ENCODE measurements at places on chromosomes 7 and 10. TPM values are rescaled to one million over a fixed set of nuclear protein-coding genes. Genes with fewer than 3 reads are reported as not detected.
A peak's percentile ranks its signal among the peaks of the same experiment; 100 is the strongest.

PTPRN2 gene
- total RNA-seq, result not detected

- DNase-seq, result no peak
Observed at GRCh38 chr7:150924369-150924781, 53.7 kb downstream of the KCNH2 start.

HMX3 gene
- total RNA-seq, result 0.32 TPM

- peak; percentile 58 for DNase-seq
Observed at GRCh38 chr10:71848325-71849275, 2.5 kb downstream of the PSAP start.

ZNF804B gene
- not detected for total RNA-seq

- DNase-seq, result peak; percentile 68
Observed at GRCh38 chr10:58152673-58153263, 114.9 kb downstream of the IPMK start.

TMEM254 gene
- 25.3 TPM for total RNA-seq

DNA sequence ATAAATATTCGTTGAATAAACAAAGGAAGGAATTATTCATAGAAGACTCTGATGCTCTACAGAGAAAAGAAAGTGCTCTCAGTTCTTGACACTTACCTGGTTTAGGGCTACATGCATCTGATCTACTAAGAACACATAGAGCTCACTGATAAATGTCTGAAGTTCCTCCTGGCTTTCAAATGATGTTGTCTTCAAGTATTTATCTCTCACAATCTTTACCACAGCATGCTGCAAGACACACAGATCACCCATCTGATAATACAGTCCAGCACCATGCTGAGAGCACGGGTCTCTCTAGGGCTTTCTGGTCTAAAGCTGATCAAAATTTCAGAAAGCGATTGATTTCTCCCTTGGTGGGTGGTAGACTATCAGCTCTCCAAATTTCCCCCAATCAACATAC, 44.5 kb upstream of the MRPS16 start:
- no peak for DNase-seq

- no peak for DNase-seq
Observed at GRCh38 chr7:21580073-21580521, 37.3 kb downstream of the DNAH11 start.

FKBP6 gene
- not detected for total RNA-seq

DNA sequence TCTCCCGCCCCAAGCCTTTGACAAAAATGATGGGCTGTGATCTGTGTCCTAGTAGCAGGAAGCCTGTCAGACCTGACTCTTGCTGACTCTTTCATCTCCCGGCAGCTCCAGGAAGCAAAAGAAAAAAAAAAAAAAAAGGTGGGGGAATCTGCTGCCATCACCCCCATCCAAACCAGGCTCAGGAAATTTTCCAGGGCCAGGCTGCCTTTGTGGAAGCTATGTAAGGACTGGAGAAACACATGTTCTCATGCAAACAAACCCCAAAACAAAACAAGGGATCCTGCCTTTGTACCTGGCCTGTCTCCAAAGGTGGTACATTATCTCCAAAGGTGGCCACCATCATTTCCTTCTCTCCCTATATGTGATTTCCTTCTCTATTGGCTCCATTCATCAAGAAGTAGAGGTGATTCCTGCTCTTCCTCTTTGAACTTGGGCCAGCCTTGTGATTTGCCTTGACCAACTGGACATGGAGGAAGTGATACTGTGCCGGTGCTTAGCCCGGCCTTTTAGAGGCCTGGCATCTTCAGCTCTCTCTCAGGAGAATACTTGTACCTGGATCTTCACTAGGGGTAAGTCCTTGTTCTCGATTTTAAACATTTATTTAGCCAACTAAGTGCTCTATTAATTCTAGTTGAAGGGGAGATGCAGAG, 192.2 kb upstream of the SVIL start:
- DNase-seq, result no peak

- no peak for DNase-seq
Observed at GRCh38 chr10:23197416-23197861, 5.3 kb downstream of the PTF1A start.

FLNC gene
- total RNA-seq, result 0.11 TPM

GRCh38 chr7:152489044-152489443, 53.2 kb upstream of the KMT2C start:
- DNase-seq, result no peak

DNA sequence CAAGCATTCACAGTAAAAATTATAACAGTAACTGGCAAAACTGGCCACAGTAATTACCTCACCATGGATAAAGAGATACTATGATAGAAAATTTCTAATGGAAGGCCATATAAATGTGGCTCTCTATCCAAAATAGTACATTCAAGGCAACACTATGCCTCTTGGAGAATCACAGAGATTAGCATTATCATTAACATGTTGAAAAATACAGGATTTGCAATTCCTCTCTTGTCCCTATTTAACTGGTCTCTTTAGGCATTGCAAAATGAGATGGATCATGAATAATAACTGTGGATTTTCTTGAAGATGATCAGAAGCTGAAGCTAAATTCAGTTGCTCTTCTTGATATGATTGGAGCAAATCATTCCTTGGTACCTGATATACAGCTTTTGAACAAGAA, 100.8 kb upstream of the HGF start:
- no peak for DNase-seq

ZNF92 gene
- total RNA-seq, result 19.1 TPM

GRCh38 chr10:78288663-78289062, 255.0 kb downstream of the RPS24 start:
- no peak for DNase-seq

DNA sequence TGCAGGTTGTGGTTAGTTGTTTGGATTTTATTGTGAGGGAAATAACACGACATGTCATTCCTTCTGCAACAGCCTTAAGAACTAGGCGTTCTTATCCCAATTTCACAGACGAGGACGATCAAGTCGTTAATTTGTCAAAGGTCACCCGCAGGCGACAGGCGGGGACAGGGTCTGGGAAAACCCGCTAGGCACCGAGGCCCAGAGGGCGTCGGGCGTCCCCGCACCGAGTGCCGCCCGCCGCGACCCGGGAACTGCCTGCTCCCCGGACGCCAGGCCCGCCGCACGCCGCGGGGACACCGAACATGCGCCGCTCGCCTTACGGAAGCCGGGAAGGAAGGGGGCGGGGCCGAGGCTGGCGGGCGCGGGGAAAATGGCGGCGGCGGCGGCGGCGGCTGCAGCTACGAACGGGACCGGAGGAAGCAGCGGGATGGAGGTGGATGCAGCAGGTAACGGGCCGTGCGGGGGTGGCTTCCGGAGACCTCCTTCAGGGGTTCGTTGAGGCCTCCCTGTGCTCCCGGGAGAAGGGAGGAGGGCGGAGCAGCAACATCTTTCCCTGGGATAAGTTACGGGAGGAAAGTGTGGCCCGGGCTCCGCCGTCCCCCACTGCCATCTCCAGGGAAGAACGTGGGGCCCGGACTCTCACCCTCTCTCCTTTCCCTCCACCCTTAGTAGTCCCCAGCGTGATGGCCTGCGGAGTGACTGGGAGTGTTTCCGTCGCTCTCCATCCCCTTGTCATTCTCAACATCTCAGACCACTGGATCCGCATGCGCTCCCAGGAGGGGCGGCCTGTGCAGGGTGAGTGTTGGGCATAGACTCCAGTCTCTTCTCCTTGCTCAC, at the start of gene COPS6:
Gene COPS6 (plus strand): TSS at position 349 of the 837 bp plus-strand sequence. CDS start 22 bp downstream, at position 371.
- peak; percentile 79 for DNase-seq

COL1A2 gene
- 0.05 TPM for total RNA-seq

DNA sequence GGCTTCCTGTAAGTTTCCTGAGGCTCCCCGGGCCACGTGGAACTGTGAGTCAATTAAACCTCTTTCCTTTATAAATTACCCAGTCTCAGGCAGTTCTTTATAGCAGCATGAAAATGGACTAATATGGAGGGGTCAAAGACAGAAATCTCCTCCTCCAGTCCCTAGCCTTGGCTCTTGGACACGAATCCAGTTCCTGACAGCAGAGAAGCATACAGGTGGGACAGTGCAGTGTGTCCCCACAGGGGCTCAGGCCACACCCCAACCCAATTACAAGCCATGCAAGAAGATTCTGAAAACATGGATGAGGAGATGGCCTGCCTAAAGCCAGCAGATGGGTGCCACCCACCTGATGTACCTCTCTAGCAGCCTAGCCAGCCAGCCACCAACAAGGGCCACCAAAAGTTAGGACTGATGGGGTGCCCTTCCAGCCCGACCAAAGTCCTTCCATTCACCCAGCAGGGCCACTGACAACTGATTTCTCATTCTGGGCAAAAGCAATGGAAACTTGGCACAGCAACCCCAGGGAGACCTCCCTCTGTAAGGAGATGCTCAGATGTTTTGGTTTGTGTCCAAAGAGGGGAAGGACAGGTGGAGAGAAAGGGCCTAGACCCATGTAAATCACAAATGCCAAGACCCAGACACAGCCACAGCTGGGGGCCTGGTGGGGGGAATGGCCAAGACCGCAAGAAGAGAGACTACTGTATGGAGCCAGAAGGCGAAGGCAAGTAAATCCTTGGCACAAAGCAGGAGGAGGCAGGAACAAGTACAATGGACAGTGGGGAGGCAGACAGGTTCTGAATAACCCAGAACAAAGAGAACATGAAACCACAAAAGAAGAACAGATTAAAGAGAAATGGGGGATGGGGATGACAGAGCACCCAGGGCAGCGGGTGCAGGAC, 13.6 kb downstream of the GPRIN2 start:
- no peak for DNase-seq

DNA sequence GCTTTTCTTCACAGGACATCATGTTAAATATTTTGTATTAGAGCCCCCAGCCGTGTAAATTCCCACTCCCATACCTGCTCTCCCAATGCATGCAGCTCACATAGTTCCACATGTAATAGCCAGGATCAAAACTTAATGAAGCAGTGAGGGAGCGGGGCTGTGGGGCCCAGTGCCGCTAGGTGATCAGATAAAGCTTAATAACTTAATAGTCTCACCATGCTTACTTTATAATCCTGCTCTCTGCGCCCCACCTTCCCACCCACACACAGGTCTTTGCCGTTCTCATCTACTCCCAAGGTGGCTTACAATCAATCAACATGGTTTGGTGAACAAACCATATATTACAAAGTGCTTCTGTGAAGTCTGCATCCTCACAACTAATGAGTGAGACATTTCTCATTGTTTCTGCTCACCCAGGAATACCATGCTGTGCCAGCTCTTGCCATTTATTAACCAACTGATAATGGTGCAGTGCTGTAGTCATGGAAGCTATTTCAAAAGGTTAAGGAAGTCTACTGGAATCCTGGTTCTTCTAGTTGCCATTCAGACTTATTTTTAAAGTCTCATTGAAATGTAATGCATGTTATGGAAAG, 156.4 kb downstream of the CTTNBP2 start:
- no peak for DNase-seq

GRCh38 chr10:12717981-12718707, 283.4 kb downstream of the CCDC3 start:
- DNase-seq, result peak; percentile 19

GRCh38 chr10:112429147-112429546, 17.6 kb downstream of the ZDHHC6 start:
- no peak for DNase-seq

DNA sequence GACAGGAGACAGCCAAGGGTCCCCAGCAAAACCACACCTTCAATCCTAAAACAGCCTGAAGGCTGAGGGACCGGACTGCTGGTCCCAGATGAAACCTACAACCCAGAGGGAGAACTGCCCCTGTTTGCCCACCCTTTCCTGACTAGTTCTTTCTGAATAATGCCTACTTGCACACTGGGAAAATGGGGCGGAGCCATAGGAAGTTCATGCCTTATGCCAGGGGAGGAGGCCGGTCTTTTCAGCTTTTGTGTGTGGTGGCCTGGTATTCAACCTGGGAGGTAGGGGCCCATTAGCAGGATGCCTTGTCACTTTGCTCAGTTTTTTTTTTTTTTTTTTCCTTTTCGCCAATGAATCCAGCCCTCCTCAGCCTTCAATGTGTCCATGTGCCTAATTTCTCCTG, 20.7 kb downstream of the TOMM7 start:
- no peak for DNase-seq

SPOCK2 gene
- total RNA-seq, result 0.05 TPM

- no peak for DNase-seq
Observed at GRCh38 chr7:14604606-14605005, 297.9 kb downstream of the DGKB start.

DNA sequence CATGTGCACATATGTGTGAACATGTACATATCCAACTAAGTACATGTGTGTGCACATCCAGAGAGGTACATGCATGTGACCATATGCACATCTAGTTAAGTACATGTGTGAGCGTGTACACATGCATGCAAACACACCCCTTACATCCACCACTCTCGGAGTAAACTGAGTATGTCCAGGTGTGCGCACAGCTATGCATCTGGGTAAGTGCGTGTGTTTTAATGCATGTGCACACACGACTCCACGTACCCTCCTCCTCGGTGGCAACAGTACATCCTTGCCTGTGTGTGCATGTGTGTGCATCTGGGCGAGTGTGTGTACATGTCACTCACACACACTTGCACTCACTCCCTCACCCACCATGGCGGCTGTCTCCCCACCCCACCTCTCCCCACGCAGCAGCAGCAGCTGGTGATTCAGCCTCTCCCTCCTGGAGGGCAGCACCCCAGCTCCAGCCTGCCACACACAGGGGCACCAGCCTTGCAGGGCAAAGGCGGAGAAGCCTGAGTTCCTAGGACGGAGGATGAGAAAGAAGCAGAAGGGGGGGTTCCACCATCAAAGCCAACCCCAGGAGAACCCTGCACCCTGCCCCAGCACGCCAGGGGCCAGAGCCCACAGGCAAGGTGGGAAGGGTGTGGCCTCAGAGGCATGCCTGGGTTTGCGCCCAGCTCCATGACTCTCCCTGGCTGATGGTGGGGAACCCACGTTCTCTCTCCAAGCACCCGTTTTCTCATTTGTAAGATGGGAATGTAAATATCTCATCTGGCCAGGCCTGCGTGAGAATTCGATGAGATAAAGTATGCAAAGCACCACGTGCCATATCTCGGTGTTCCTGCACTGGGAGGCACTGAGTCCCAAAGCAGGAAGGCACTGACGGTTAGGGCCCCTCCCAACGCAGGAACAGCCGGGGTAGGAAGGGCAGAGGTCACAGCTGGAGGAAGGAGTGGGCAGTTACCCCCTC, 27.7 kb upstream of the DNAAF5 start:
- DNase-seq, result no peak
